ENCODE measurements at places on chromosomes 16 and 17.
A peak's percentile ranks its signal among the peaks of the same experiment; 100 is the strongest.

GRCh38 chr16:74601126-74601871, 5.6 kb downstream of the GLG1 start:
- no peak for DNase-seq

DNA sequence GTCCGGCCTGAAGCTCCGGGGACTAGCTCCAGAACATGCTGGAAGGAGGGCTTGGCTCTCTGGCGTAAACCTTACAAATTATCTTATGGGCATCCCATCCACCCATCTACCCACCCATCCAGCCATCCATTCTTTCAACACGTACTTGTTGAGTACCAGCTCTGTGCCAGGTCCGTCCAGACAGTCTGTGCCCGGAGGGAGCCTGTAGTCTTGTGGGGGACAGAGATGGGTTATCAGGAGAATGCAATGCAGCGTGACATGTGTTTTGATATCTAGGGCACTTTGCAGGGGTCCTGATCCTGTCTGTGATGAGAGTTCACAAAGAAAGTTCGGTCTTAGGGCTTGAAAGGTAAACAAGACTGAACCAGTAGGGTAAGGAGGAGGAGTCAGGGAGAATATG, 4.1 kb upstream of the SLC13A2 start:
- no peak for DNase-seq

GRCh38 chr17:73533127-73533526, 111.1 kb downstream of the SDK2 start:
- DNase-seq, result no peak

- DNase-seq, result no peak
Measured at GRCh38 chr16:88461331-88462269, 8.5 kb downstream of the ZFPM1 start.

DNA sequence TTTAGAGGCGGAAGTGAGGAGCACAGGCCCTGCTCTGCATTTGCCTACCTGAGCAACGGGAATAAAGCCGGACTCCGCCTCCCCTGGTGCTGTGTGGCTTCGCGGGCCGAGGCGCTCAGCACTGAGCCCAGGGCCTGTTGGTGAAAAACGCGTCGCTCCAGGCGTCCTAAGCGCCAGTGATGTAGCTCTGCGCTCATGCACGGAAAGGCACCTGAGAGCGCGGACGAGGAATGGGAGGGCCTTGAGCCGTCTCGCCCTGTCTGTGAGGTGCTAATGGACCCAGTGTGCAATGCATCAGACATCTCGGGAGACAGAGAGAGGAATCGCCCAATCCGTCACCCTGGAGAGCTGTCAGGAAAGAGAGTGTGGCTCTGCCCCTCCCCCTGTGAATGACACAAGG, 17.2 kb upstream of the ATP2A3 start:
- no peak for DNase-seq

DNA sequence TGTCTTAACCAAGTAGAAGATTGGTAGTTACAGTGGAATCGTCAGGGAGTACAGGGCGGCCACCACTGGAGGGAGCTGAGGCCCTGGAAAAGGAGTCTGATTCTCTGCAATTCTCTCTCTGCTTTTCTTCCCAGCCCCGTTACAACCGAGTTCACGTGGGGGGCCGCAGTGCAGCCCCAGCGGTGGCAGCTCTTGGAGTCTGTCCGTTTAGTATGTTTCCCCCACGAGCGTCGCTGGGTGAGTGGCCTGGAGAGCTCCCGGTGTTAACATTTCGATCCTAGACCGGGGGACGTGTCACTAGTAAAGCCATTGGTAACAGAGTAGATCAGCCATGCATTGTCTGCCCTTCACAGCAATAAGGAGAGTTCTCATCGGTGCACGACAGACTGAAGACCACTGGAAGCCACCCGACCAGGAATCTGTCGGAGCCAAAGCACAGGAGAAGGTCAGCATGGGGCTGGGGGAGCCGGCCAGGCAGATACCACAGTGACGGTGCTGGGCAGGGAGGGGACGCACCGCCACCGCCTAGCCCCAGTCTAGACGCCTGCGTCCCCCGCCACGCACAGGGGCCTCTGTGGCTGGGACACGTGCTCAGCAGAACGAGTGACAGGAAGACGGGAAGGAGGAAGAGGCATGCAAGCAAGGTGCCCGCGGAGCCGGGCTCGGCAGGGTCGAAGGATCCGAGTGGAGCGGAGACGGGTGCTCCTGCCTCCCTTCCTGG, 15.7 kb downstream of the SLC16A3 start:
- no peak for DNase-seq

- no peak for DNase-seq
Measured at GRCh38 chr17:51185763-51186332, 19.6 kb downstream of the NME2 start.

DNA sequence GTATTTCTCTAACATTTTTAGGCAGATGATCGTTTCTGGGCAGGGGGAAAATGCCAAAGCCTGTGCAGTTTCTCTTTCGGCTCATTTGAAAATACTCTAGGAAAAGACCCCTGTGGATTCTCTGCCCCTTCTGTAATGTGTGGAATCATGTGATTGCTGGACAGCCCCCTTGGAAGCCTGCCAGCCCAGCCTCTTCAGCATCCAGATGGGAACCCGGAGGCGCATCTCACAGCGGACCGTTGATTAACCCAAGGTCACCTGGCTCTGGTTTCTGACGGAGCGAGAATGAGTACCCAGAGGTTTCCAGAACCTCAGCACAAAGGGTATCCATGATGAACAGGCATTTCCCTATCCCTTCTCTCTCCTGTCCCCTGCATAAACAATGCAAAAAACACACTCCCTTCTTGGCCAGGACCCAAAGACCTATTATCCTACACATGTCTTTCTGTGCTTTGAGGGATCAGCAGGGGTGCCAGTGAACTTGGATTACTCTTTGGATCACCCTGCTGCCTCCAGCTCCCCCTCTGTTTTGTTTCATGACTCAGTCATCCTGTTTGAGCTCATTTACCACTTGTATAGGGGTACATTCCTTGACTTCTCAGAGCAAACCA, 957.1 kb upstream of the RBFOX1 start:
- DNase-seq, result no peak

DNA sequence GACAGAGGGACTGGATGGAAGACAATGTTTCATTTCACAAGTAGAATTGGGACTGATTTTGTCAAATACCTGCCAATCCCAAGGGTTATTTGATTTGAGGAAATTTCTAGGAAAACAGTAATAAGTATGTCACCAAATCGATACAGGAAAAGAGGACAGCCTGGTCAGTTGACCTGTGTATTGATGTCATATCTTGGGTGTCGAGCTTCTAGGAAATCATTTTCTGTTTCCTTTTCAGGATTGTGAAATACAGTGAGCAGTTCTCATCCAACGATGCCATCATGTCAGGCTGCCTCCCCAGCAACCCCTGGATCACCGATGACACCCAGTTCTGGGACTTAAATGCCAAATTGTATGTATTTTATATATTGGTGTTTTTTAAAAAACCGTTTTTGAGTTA, 56.1 kb downstream of the RGS9 start:
- DNase-seq, result no peak

- no peak for DNase-seq
Measured at GRCh38 chr17:41835214-41835799, 725 bp downstream of the NT5C3B start.

- no peak for DNase-seq
Measured at GRCh38 chr16:85029408-85029784, 1.8 kb downstream of the KIAA0513 start.

- DNase-seq, result no peak
Measured at GRCh38 chr16:52077607-52078006, 469.3 kb downstream of the TOX3 start.

DNA sequence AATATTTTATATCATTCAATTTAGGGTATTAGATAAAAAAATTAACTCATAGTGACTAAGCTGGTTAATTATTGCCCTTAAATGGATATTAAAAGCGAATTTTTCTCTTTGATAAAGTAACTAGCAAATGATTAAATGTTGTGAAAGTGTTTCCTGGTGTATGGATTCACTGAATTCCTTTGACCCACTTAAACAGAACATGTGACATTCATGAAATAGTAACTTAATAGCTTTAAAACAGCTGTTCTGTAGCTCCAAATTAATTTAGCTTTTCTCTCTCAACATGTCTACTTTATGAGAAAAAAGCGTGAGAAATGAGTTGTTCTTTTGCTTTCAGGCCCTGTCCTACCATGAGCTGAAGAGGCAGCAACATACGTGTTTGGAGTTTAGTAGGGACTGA, 36.4 kb upstream of the APPBP2 start:
- DNase-seq, result no peak

DNA sequence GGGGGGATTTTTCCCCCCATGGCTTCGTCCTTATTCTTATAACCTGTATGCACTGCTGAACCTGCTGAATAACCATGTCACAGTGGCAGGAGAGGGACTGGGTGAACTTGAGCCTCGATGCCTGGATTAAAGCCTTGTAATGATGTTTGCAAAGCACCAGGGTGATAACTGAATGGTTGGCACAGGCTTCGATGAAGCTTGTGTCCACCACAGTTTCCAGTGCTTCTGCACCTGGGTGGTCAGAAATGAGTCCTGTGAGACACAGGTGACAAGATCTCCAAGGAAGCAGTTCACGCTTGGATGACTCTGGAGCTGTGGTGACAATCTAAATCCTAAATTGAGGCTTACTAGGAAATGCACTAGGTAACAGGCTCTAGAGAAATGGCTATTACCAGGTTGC, 729.3 kb downstream of the MAF start:
- DNase-seq, result no peak

DNA sequence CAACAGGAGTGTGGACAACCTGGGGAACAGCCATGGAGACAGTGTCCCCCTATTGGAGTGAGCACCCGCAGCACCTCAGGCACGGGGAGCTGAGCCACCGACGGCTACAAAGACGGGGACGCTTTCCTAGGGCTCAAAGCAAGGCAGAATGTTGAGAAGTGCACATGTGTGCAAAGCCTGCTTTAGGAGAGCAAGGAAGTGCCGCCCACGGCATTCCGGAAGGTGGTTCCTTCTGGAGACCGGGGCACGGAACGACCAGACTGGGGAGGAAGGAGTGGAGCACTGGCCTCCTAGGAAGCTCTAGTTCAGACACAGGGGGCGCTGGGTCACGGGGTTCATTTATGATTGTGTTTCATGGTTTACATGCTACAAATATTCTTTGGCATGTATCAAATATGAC, 52.2 kb downstream of the TBC1D16 start:
- no peak for DNase-seq

DNA sequence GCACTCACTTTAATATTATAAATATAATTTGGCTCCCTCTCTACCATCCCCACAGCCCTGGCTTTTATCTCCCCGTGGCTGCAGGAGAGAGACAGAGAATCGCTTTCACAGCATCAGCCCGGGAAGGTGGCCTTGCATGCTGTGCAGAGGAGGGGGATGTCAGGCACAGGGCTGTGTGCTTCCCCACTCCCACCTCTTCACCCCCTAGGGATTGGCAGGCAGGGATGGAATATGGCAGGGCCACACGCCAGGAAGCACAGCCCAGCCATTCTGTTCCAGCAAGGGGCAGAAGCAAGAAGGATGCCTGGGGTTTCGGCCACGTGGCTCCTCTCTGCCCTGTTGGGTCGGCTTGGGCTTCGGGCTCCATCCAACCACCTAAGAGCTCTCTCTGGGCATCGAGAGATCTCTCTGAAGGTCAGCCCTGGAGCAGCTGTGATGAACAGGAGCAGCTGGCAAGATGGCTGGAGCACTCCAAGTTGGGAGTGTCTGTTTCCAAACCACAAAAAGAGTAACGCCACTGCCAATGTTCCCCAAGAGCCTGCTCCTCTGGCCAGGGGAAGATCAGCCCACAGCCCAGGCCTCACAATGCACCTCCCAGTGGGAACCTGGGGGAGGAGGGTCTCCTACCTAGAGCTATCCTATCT, 223.2 kb downstream of the C16orf78 start:
- no peak for DNase-seq

GRCh38 chr16:84608282-84608681, 9.6 kb downstream of the COTL1 start:
- no peak for DNase-seq

DNA sequence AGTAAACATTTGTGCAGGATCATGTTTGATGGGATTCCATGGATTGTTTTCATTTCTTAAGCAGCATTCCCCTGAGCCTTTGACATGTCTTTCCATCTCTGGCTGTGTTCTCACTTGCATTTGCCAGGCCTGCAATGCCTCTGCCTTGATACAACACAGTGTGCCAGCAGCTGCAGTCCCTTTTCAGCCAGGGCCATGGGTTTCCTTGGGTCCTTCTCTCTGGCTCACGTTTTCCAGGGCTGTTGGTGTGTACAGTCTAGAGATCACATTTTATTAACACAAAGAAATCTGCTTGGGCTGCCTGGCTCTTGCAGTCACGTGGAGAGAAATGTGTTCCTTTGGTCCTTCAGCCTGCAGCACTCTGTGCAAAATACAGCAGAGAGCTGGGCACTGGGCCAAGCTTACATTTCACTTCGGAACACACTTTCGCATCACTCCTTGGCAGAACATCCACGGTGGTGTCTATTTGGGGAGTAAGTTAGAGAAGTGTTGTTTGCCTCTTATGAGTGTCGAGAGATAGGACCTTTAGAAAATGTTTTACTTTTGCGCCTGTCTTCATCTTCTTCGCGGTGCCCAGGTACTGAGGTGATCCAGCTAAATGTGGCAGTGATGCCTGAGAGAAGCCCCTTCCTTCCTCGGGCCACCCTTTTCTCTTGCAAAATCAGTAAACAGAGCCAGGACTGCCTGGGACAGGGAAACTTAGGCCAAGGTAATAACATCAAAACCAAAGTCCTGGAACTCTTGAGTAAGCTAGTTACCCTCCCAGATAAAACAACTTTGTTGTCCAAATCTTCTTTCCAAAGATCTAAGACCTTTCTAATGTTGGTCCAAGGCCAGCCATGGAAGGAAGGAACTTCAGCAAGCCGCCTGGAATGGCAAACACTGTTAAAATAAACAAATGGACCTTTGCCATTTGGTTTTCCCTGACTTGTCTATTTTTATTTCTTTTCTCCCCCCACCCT, 20.9 kb downstream of the HLF start:
- DNase-seq, result peak; percentile 95

GRCh38 chr17:67479148-67479547, 102.1 kb downstream of the PITPNC1 start:
- no peak for DNase-seq

DNA sequence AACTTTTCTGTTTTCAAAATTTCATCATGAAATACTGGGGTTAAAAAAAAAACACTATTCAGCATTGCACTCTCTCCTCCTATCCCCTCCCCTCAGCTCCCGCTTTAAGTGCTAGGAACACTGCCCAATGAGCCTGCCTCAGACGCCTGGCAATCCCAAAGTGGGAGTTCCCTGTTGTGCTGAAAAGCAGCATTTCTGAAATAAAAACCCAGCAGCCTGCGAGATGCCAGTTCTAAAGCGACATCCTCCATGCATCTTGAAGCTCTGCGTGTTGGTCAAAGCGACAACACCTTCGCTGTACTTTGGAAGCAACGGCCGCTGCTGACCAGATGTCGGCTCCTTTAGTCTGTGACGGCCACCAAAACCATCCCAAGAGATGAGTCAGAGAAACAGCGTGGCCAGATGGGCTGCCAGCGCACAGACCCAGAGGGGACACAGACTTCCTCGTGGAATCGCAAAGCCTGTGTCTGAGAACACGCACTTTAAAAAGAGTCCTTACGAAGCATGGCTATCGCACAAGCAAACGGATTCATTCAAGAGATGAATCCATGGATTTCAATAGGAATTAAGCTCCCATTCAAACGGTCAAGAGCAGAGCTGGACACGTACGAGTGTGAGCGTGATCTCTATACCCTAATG, 32.8 kb downstream of the FBXO31 start:
- DNase-seq, result no peak

- no peak for DNase-seq
Measured at GRCh38 chr17:307741-308507, 44.7 kb downstream of the RPH3AL start.

- no peak for DNase-seq
Measured at GRCh38 chr16:3243882-3244281, 8.9 kb upstream of the ZNF200 start.

- DNase-seq, result no peak
Measured at GRCh38 chr17:42276609-42277341, 584 bp upstream of the STAT5B start.

All from RPMI8226 (cell line).